ENCODE measurements at places on chromosomes 1 and 21.

- no peak for DNase-seq
Measured at GRCh38 chr1:21813542-21813941, 1.5 kb downstream of the LDLRAD2 start.

GRCh38 chr1:53688381-53689102 is 50.4 kb downstream of the GLIS1 start:
- no peak for DNase-seq

- no peak for DNase-seq
Measured at GRCh38 chr21:34558166-34558565, 46.2 kb upstream of the KCNE1 start.

DNA sequence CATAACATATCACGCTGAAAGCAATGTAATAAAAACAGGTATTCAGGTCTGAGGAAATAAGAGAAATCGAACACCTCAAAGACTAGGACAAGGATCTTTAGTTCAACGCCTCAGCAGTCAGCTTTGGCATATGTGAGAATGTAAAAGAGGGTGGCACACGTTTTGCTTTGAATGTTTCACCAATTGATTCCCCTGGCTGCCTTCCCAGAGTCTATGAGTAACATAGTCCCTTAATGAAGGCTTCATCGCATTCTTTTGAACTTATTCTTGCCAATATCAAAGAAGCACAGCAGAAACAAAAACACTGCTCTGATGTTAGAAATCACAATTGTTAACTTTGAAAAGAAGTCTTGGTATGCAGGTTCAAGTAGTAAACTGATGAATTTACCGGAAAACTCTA is 764.8 kb downstream of the ADGRL2 start:
- no peak for DNase-seq

- DNase-seq: no peak
Measured at GRCh38 chr1:5754817-5755551, 237.2 kb downstream of the NPHP4 start.

- DNase-seq: no peak
Measured at GRCh38 chr21:26769613-26770188, 75.5 kb downstream of the ADAMTS1 start.

DNA sequence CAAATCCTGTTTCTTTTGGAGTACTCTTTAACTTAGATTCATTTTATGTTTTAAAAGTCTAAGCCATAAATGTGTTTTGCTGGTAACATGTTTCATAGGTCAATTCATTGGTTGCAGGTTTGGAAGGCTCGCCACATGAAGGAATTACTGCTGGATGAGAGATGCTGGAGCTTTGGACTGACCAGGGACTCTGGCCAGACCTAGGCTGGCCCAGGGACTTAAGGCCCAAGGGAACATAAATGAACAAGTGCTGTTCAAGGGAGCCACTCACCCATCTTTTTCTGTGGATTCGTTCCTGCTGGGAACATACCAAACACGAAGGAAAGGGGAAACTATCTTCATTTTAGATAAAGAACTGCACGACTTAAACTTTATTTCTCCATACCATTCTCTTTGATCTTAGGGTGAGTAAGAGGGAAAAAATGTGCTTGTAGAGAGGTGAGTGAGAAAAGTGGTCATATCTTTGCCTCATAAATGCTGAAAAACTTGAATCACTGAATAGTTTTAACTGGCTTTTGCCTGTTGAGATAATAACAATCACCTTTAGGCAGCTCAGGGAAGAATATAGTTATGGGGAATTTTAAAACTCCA is 15.3 kb upstream of the SHCBP1L start:
- DNase-seq: no peak

DNA sequence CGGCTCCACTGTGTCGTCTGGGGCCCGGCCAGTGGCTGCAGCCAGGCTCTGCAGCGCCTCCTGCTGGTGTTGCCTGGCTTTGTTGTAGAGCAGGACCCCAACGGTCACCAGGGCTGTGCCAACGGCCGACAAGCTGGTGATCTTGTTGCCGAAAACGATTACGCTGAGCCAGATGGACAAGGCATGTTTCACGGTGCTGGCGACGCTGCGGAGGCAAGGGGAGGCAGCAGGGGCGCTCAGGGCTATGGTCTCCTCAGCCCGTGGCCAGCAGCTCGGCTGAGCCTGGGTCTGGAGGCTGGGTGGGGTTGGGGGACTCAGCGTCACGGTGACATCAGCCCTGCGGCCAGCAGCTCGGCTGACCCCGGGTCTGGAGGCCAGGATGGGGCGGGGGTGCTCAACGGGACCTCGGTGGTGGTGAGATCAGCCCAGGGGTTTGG is 7.0 kb upstream of the CDK11B start:
- DNase-seq: peak; percentile 24

DNA sequence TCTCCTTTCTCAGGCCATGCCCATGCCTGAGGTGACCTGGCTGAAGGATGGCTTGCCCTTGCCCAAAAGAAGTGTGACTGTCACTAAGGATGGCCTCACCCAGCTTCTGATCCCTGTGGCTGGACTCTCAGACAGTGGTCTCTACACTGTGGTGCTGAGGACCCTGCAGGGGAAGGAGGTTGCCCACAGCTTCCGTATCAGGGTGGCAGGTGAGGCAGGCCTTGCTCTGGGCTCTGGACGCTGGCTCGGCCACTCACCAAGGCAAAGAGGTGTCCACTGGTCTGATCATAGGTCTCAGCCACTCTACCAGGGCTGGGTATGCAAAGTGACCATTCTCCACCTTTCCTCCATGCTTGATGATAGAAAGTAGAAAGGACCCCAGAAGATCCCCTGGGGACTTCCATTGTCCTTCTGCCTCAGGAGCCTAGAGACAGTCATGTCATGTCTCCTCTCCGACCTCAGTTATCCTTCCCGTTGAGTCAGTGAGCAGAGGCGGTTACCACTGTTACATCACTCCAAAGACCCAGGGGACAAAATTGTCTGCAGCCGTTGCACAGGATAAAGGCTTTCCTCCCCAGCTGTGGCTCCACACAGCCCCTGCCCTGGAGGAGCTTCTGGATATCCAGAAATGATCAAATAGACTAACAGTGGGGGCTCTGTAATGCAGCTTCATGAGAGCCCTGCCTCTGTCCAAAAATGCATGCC is 34.2 kb downstream of the IGFN1 start:
- DNase-seq: no peak

- peak; percentile 6 for DNase-seq
Measured at GRCh38 chr1:239952348-239953308, 139.1 kb upstream of the FMN2 start.

DNA sequence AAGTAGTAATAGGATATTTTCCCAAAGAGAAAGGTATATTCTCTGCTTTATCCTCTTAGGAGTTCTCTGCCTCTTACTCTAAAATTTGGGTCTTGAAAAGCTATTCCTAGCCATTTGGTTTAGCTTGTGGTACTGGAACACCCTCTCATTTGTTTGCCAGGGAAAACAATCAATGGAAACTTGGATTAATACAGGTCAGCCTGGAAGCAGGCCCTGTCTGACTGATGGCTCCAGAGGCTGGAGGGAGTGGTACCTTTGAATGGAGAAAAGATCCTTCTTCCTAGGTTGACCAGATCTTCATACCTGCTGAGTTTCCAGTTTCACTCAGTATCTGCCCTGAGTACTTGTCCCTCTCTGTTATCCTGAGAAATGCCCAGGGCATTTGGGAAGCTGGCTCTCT is 31.7 kb upstream of the IKBKE start:
- DNase-seq: no peak

- DNase-seq: no peak
Measured at GRCh38 chr1:214271174-214271858, 9.6 kb upstream of the SMYD2 start.

- no peak for DNase-seq
Measured at GRCh38 chr1:224897529-224898327, 31.7 kb upstream of the DNAH14 start.

GRCh38 chr1:109207467-109208103 is 6.1 kb upstream of the SARS1 start:
- no peak for DNase-seq

- no peak for DNase-seq
Measured at GRCh38 chr1:22127248-22127647, 15.6 kb downstream of the WNT4 start.

DNA sequence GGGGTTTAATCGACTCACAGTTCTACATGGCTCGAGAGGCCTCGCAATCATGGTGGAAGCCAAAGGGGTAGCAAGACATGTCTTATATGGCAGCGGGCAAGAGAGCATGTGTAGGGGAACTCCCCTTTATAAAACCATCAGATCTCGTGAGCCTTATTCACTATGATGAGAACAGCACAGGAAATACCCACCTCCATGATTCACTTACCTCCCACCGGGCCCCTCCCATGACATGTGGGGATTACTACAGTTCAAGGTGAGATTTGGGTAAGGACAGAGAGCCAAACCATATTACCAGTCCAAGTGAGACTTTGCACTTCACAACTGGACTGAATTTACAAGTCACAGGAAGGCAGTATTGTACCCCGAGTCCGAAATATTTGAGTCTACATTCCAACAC is 73.9 kb upstream of the ANGPTL1 start:
- no peak for DNase-seq

DNA sequence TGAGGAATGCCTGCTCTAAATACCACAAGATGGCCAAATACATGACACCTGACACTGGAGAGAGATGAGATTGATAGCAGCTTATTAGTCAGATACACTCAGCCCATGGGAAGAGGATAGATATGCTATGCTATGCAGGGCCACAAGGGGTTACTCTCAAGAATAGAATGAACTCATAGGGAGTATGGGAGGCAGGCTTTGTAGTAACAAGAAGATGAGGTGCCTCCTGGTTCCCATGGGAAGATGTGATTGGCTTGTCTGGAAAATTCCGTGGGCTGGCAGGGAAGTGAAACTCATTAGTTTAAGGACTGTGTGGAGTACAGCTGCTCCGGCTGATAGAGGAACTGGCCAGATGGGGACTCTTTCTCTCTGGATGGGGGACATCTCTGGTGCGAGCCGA is 16.5 kb downstream of the CCDC30 start:
- DNase-seq: no peak
